Activated CD8-positive, alpha-beta T cell treated with anti-CD3 and anti-CD28 coated beads, Interleukin-2, amount 10 ng/mL, durations not matched to agents 7 days and 5 days (primary cell): ENCODE measurements at places on chromosomes 5 and 9. TPM values are rescaled to one million over a fixed set of nuclear protein-coding genes. Genes with fewer than 3 reads are reported as not detected.

DNA sequence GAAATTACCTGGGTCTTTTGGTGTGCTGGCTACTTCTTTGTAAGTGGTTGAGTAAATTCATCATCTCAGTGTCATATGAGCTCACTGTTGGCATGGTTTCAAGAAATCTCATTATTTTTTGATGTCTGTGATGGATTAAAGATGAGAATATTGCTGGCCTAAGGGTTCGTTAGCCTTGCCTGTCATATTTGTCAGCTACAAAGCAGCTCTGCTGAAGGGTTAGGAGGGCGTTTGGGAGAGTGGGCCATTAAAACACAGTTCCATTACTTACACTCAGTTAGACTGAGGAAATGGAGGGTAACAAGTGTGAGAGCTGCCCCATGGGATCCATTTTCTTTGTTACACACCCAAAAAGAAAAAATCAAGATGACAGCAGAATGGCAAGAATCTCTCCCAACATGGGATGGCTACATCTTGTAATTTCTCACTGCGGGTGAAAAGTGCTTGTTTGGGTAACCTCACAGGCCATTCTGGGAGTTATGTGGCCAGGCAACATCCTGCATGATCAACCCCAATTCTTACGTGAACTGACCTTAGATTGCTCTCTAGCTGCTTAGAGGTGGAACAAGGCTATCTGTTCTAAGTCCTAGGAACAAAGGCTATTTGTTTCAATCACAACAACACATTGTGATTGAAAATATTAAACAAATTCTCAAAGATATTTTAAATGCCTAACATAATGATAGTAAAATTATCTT, 609.5 kb upstream of the RGMB start:
- H3K27me3 ChIP-seq = no peaks in the 10 kb centered on the region
- H3K4me3 ChIP-seq = no peak overlapping the region
- no peak for DNase-seq
- no peaks in the 10 kb centered on the region for H3K4me1 ChIP-seq

- no peaks in the 10 kb centered on the region for H3K36me3 ChIP-seq
- DNase-seq = no peak
- no peak overlapping the region for H3K4me3 ChIP-seq
- no peaks in the 10 kb centered on the region for H3K4me1 ChIP-seq
Observed at GRCh38 chr5:31682851-31683250, 43.9 kb downstream of the PDZD2 start.

GRCh38 chr9:106862110-106862820, 701 bp upstream of the ZNF462 start:
- H3K27me3 ChIP-seq = peaks cover 69% of the 10 kb centered on the region
- H3K36me3 ChIP-seq = peaks cover 8% of the 10 kb centered on the region
- peak overlapping the region; percentile 57 for H3K4me3 ChIP-seq
- no peak for DNase-seq
- H3K4me1 ChIP-seq = peaks cover 21% of the 10 kb centered on the region
- H3K27ac ChIP-seq = no peak overlapping the region

Gene SPATA31A3
- total RNA-seq = not detected

DNA sequence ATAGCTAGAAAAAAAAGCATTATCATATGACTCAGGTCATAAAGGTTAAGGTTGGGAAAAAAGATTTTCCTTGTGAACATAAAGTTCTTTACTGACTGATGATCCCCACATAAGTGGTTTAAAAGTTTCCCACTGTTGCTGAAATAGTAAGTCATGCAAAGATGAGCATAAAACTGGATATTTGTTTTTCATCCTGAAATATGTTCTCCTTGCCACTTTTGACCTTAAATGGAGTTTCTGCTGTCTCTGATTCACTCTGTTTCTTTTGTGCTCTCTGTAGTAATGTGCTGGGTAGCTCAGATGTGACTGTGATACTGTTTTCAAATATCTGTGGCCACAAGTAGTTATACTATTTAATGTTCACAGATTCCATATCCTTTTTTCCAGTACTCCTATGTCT, 162.5 kb upstream of the GAS1 start:
- no peaks in the 10 kb centered on the region for H3K4me1 ChIP-seq
- no peaks in the 10 kb centered on the region for H3K27me3 ChIP-seq
- H3K36me3 ChIP-seq = no peaks in the 10 kb centered on the region
- no peak for DNase-seq
- no peak overlapping the region for H3K27ac ChIP-seq

- no peak overlapping the region for H3K4me3 ChIP-seq
- H3K27ac ChIP-seq = no peak overlapping the region
- H3K4me1 ChIP-seq = peaks cover 3% of the 10 kb centered on the region
- no peaks in the 10 kb centered on the region for H3K36me3 ChIP-seq
- DNase-seq = no peak
Observed at GRCh38 chr9:137167747-137168572, 1.9 kb downstream of the LRRC26 start.

- H3K4me3 ChIP-seq = no peak overlapping the region
- peaks cover 14% of the 10 kb centered on the region for H3K36me3 ChIP-seq
- no peaks in the 10 kb centered on the region for H3K4me1 ChIP-seq
- no peak overlapping the region for H3K27ac ChIP-seq
- H3K27me3 ChIP-seq = no peaks in the 10 kb centered on the region
- DNase-seq = no peak
Observed at GRCh38 chr5:95895251-95895650, 66.4 kb downstream of the ELL2 start.

GRCh38 chr9:136327304-136327974, at the start of gene GPSM1:
Gene GPSM1 (plus strand): TSS chr9:136327539. CDS start chr9:136327696, 157 bp downstream.
- peaks cover 2% of the 10 kb centered on the region for H3K27me3 ChIP-seq
- no peaks in the 10 kb centered on the region for H3K4me1 ChIP-seq
- no peak within 1 kb of the TSS for H3K27ac ChIP-seq
- peak within 1 kb of the TSS; percentile 49 for H3K4me3 ChIP-seq
- peak; percentile 33 for DNase-seq
- no peaks in the 10 kb centered on the region for H3K36me3 ChIP-seq

- peaks cover 9% of the 10 kb centered on the region for H3K27me3 ChIP-seq
- DNase-seq = no peak
Observed at GRCh38 chr5:140356853-140357725, 2.9 kb upstream of the SLC4A9 start.

Gene CDC20B
- 0.16 TPM for total RNA-seq

GRCh38 chr9:8332331-8332650, 532.7 kb upstream of the DMAC1 start:
- no peak overlapping the region for H3K27ac ChIP-seq
- H3K27me3 ChIP-seq = no peaks in the 10 kb centered on the region
- no peaks in the 10 kb centered on the region for H3K36me3 ChIP-seq
- no peak overlapping the region for H3K4me3 ChIP-seq

DNA sequence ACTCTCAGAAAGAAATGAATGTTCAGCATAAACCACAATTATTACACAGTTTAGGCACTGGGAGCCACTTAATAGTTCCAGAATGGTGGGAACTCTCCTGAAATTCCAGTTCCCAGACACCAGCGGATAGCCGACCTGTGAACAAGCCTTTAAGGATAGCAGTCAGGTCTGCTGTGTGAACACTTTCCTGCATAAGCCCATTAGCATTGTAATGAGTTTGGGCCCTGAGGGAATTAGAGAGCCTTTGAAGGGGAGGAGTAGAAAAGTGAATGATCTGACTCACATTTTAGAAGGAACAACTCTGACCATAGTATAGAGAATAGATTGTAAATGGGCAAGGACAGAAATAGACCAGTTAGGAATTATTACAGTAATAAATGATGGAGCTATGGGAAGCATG, 189.1 kb downstream of the ADGRV1 start:
- no peak overlapping the region for H3K27ac ChIP-seq
- no peak for DNase-seq
- H3K4me3 ChIP-seq = no peak overlapping the region
- H3K4me1 ChIP-seq = no peaks in the 10 kb centered on the region
- H3K36me3 ChIP-seq = no peaks in the 10 kb centered on the region

- H3K4me1 ChIP-seq = peaks cover 23% of the 10 kb centered on the region
- no peak for DNase-seq
- H3K27ac ChIP-seq = no peak overlapping the region
- peaks cover 29% of the 10 kb centered on the region for H3K36me3 ChIP-seq
- no peak overlapping the region for H3K4me3 ChIP-seq
Observed at GRCh38 chr5:75463726-75464125, 47.7 kb downstream of the CERT1 start.

Gene SPINK6
- not detected for total RNA-seq

DNA sequence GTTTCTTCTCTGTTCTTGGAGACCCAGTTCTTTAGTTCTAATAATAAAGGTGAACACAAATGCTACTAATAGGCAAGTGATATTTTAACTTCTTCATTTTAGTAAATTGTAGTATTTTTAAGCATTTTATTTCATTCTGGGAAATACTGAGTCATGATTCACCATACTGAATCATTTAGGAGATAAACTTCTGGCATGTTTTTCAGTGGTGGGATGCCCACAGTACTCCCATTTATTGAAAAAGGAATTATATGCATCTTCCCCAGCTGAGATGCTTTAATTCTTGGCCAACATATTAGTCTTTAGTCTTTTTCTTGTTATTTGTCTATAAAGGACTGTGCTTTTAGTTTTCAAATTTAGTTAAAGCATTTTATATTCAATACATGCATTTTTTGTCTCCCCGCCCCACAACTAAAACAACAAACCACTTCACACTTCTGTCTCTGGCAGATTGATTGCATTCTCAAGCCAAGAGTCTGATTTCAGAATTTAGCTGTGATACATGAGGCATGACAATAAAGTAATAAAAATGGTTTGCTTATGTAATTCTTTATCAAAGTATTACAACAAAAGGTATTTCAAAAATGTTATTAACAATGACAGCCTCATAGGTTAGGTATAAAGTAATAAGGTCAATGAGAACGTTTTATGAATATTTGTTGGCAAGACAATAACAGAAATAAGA, 125.2 kb upstream of the CDH18 start:
- no peaks in the 10 kb centered on the region for H3K36me3 ChIP-seq
- H3K27ac ChIP-seq = no peak overlapping the region
- no peaks in the 10 kb centered on the region for H3K27me3 ChIP-seq
- DNase-seq = no peak
- no peak overlapping the region for H3K4me3 ChIP-seq

DNA sequence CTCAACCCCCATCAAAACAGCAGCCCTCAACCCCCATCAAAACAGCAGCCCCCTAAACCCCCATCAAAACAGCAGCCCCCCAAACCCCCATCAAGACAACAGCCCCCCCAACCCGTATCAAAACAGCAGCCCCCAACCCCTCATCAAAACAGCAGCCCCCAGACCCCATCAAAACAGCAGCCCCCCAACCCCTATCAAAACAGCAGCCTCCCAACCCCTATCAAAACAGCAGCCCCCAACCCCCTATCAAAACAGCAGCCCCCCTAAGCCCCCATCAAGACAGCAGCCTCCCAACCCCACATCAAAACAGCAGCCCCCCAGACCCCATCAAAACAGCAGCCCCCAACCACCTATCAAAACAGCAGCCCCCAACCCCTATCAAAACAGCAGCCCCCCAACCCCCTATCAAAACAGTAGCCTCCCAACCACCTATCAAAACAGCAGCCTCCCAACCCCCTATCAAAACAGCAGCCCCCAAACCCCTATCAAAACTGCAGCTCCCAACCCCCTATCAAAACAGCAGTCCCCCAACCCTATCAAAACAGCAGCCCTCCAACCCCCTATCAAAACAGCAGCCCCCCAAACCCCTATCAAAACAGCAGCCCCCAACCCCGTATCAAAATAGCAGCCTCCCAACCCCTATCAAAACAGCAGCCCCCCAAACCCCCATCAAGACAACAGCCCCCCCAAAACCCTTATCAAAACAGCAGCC, 1.2 kb downstream of the TPPP start:
- DNase-seq = no peak
- H3K36me3 ChIP-seq = no peaks in the 10 kb centered on the region
- H3K4me3 ChIP-seq = no peak overlapping the region
- no peaks in the 10 kb centered on the region for H3K27me3 ChIP-seq

Gene FGF18
- total RNA-seq = not detected

DNA sequence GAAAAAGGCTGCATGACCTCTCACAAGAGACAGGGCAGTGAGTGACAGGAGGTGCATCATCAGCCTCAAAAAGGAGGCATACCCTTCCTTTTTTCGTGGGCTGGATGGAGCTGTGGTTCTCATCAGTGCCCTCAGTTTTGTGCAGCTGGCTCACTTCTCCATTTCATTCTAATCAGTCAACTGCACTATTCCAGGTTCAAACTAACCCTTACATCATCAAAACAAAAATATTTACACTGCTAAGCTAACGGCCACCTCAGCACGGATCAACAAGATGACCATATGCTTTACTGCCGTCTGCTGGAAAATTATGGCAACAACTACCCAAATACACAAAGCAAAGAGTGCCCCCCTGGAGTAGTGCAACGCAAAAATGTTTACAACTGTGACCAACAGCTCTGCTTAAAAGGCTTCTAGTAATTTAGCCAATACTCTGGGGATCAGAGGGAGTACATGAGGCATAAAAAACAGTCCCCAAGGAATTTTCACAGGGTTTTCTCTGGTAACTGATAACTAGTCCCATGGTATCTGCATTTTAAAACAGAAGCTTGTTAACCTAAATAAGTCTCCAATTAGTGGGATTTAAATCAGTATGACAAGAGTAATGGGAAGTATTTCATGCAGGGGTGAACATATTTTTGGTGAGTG, 10.8 kb downstream of the KCNV2 start:
- H3K27me3 ChIP-seq = no peaks in the 10 kb centered on the region
- no peak overlapping the region for H3K4me3 ChIP-seq
- H3K4me1 ChIP-seq = peaks cover 5% of the 10 kb centered on the region
- H3K27ac ChIP-seq = no peak overlapping the region
- peak; percentile 30 for DNase-seq

GRCh38 chr9:99027443-99027842, 77.5 kb upstream of the TGFBR1 start:
- peaks cover 3% of the 10 kb centered on the region for H3K36me3 ChIP-seq
- peaks cover 43% of the 10 kb centered on the region for H3K4me1 ChIP-seq
- peaks cover 2% of the 10 kb centered on the region for H3K27me3 ChIP-seq
- H3K4me3 ChIP-seq = no peak overlapping the region
- H3K27ac ChIP-seq = peak overlapping the region; percentile 31

DNA sequence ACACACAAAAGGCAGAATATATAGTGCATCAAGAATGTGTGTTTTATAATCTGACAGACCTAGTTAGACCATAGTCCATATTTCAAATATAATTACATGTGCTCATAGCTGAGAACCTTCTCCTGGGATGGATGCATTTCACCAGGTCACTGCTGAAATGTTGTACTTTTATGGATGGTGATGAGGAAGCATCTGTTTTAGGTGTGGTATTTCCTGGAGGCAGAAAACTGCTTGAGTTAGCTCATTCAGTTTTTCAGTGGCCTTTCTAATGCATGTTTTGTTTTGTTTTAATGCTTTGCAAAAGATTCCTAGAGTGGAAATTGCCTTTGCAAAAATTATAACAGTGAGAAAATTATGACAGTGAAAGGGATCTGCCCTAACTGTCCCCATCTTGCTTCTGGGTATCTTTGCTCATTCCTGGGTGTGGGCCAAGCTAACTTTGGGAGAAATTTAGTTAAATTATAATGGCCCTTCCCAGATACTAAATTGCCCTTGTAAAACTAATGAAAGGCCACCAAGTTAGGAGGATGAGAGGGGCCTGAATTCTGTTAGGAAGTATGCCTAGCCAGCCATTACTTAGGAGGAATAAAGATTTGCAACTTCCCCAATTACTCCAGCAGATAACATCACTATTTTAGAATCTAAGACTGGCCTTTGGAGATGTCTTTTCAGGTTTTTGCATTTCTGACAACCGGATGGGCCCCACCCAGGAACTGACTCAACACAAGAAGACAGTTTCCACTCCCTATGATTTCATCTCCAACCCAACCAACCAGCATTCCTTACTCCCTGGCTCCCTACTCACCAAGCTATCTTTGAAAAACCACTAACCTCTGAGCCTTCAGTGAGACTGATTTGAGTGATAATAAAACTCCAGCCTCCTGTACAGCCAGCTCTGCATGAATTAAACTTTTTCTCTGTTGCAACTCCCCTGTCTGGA, 7.0 kb upstream of the IL12B start:
- H3K27ac ChIP-seq = peak overlapping the region; percentile 95
- H3K4me3 ChIP-seq = peak overlapping the region; percentile 45
- H3K27me3 ChIP-seq = peaks cover 3% of the 10 kb centered on the region
- peak; percentile 75 for DNase-seq
- H3K36me3 ChIP-seq = peaks cover 17% of the 10 kb centered on the region
